ENCODE measurements at places on chromosomes 6 and 20.

GRCh38 chr6:165389534-165389933 is 80.1 kb upstream of the C6orf118 start:
- DNase-seq = no peak

- DNase-seq = no peak
Measured at GRCh38 chr6:154157082-154157481, 118.0 kb downstream of the OPRM1 start.

DNA sequence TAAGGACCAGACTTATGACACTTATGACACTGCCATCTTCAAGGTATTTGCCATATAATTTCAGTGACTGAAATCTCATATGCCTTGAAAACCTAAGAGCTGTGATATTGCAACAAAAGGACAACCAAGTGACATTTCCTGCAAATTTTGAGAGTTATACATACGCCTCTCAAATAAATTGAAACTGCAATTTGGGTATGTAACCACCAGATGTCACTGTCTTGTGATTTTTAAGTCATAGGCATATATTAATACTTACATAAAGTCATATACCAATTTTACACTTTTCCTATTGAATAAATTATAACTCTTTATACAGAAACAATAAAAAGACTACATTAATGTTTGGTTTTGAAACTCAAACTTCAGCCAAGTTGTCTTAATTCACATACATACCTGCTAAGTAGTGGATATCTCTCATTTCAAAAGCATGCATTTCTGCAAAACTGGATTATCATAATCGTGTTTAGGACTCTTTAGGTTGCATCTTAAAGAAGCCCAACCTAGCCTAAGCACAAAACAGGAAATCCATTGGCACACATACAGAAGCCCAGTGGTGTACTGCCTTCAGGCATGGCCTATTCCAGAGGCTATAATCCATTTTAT is 180.2 kb downstream of the PACRG start:
- DNase-seq = no peak

DNA sequence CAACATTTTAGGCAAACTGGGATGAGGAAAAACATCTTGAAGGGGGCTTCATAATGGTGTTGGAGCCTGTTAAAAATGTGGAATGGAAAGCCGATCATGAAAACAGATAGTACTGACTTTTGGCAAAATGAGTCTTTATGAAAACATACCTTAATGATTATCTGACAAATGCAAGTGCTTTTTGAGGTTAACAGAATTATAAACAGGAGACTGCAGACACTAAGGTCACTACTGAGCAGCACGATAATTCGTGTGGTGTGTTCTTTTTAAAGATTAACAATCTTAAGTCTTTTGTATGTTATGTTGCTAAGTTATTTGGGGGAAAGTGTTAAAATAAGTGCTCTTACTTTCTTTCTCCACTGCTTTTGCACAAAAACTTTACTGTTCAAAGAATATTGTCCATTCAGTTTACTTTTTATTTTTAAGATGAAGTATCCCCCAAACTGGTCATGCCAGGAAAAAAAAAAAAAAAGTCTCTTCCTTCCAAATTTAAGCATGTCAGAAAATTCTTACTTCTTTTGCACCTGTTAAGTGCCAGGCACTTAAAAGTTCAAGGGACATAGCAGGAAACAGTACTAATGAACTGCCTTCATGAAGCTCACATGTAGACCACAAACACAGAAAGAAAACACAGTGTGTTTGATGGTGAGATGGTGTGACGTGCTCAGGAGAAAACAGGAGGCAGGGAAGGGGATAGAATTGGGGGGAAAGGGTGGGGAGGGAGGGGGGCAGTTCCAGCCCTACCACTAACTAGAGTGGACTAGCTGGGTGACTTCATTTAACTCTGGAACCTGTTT is 73.2 kb downstream of the CDYL start:
- no peak for DNase-seq

DNA sequence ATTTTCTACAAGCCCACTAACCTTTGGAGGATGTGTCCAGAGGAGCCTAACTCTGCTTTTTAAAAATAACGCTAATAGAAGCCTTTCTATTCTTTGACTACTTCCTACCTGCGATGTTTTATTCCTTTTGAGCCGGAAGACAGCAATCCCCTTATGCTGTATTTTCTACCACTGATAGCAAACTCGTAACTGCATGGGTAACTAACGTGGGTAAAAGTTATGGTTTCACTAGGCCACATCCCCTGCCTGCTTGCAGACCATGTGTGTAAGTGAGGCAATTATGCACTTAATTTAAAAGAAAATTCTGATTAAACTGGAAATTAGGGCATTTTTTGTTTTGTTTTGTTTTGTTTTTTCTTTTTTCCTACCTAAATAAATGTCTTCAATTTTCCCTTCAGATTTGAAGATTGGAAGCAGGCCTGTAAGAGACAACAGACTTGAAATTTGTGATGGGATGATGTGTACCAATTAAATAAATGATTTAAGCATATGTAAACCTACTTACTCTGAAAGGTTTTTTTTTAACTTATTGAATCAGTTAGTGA is 931 bp downstream of the UFL1 start:
- no peak for DNase-seq

DNA sequence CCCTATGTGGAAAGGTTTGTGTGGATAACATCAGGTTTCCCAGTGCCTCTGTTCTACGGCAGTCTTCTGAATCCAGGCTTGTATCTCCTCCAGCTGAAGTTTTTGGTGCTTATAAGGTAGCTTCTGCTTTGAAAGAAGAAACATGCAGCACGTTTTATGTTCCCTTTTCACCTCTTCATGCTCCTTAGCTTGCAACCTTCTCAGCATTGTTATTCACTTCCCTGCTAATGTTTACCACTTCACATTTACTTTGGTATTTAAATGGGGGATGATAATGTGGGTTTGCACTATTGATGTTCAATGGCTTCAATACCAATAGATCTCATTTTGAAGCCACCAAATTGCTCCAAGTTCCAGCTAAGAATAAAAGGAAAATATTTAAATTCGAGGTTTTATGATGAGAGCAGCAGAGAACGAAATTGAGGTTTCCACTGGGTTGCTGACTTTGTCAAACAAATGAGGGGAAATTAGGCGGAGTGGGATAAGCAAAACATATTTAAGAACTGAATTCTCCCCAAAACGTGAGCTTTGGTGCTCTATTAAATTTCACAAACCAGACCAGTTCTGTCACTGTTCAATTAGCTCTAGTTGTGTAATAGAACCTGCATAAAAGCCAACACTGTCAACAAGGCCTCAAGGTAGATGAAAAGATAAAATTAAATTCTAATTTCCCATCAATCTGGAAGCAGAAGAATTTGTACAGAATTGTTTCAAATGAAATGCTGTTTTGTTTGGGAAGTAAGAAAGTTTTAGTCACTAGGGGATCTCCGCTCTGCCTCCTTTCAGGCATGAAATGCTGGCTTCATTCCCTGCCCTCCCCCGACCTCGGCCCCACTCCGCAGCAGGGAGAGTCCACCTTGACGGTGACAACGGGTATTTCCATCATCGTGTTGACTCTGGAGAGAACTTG is 1.4 kb downstream of the IL22RA2 start:
- DNase-seq = no peak

GRCh38 chr6:69784595-69785377 is 12.0 kb downstream of the LMBRD1 start:
- DNase-seq = no peak

- DNase-seq = no peak
Measured at GRCh38 chr6:46400898-46401297, 90.4 kb downstream of the RCAN2 start.

- DNase-seq = no peak
Measured at GRCh38 chr6:21496196-21496595, 97.4 kb upstream of the SOX4 start.

GRCh38 chr6:63887002-63887751 is 251.6 kb downstream of the PHF3 start:
- no peak for DNase-seq

DNA sequence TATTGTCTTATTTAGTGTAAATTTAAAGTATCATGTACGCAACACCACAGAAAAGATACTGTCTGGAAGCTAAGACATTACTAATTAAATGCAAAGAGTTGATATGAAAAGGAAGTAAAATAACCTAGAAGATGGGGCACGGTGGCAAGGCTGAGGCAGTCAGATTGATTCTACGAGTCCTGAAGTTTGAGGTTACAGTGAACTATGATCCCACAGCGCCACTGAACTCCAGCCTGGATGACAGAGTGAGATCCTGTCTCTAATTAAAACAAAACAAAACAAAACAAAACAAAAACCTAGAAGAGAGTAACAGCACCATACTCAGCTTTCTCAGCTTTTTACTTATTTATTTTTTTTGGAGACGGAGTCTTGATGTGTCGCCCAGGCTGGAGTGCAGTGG is 199.0 kb downstream of the PRKN start:
- no peak for DNase-seq

DNA sequence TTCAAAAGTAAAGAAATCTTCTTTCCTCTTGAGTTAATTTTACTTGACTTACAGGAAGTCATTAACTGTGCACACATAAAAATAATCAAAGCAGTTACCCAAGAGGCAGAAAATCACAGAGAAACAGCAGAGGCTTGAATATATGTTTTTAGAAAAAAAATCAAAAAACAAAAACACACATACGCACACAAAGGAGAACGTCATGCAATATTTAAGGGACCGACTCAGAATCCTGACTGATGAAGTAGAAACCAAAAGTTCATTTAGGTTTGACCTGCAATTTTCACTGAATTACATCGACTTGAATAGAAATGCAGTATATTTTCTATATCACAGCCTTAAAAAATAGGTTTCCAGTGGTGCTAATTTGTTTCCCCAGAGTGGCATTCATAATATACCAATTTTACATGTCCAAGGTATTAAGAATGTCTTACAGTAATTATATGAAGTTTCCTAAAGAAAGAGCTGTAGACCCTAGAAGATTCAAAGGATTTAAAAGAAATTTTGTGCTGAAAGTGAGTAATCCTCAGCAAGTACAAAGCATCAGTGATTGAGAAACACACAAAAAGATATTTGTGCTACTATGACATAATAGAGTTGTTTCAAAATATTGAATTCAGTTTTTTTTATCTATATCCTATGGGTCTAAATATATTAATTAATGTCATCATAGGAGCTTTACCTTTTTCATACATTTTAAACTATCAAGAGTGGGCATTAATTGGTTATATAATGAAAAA is 358.5 kb upstream of the RUNX2 start:
- no peak for DNase-seq

DNA sequence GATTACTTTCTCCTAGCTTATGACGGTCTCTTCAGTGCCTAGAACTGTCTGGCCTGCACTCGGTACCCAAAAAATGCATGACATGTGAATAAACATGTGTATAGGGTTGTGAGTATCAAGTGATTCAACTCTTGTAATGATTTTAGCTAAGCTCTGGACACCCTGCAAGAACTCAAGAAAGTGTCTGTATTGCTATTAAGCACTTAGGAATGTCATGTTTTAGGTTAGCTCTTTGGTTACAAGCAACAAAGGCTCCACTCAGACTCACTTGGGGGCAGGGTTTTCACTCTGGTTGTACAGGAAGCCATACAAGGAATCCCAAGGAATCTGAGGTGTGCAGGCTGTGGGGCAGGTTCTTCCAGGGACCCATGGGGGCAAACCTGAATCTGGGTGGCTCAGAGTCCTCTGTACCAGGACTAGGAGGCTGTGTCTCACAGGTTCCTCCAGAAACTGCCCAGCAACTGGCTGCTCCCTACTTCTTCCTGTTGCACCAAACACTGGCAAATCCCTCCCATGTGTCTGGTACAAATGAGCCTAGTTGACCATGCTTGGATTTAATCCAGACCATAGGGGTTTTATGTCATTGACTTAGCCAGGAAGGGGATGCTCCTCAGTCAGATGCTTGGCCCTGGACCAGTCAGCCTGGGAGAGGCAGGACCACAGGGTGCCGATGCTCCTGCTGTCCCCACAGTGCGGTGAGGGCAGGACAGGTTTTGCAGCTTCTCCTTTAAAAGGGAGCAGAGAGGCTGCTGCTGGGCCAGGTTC is 77.9 kb upstream of the CDH4 start:
- DNase-seq = peak; percentile 36

GRCh38 chr6:50289366-50289765 is 239.6 kb upstream of the DEFB112 start:
- peak; percentile 27 for DNase-seq
